Dermis blood vessel endothelial cell (primary cell): ENCODE measurements at places on chromosomes 7 and 10. TPM values are rescaled to one million over a fixed set of nuclear protein-coding genes. Genes with fewer than 3 reads are reported as not detected.
A peak's percentile ranks its signal among the peaks of the same experiment; 100 is the strongest.

DNA sequence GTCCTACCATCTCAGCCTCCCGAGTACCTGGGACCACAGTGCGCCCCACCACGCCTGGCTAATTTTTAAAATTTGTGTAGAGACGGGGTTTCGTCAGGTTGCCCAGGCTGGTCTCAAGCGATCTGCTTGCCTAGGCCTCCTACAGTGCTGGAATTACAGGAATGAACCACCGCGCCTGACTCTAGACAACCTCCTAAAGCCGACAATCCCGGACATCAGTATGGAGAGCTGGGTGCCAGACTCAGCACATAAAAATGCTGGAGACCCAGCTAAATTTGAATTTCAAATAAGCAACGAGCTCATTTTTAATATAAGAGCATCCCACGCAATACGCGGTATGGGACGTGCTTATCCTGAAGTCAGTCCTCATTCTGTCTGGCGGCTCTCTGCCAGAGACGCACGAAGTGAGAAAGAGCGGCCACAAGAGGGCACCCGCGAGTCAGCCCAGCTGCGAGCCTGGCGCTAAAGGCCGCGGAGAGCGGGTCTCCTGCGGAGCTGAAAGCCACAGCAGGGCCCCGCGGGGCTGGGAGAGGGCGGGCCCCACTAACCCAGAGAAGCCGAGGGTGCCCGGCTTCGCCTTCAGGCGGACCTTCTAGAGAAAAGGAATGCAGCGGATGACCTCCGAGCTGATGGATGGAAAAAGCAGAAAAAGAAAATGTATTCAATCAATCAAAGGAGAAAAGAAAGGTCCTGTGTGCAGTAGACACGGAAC is 7.0 kb downstream of the CALY start:
- peak; percentile 89 for DNase-seq

- no peak for DNase-seq
Measured at GRCh38 chr7:64881461-64882287, 21.4 kb upstream of the ZNF273 start.

The ASZ1 gene
- total RNA-seq, result not detected in 2 replicates

DNA sequence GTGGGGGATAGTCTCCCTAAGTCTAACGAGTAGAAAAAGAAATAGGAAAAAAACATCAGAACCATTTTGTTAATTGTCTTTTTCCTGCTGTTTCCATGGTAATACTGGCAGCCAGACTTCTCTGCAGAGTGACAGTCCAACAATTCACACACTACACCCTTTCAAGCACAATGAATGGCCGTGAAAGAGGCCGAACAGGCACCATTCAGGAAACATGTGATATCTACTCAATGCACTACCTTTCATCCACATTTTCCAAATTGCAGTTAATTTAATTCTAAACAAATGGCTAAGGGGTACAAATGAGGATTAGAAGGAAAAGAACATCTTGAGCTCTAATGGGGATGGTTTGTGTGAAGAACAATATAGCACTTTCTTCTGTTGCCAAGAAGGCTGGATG is 358.5 kb upstream of the ANKRD30A start:
- no peak for DNase-seq
